ENCODE measurements at places on chromosomes 1 and 21.

- no peak for DNase-seq
These were observed 12.2 kb upstream of the CLSTN1 start for GRCh38 chr1:9835758-9836631.

DNA sequence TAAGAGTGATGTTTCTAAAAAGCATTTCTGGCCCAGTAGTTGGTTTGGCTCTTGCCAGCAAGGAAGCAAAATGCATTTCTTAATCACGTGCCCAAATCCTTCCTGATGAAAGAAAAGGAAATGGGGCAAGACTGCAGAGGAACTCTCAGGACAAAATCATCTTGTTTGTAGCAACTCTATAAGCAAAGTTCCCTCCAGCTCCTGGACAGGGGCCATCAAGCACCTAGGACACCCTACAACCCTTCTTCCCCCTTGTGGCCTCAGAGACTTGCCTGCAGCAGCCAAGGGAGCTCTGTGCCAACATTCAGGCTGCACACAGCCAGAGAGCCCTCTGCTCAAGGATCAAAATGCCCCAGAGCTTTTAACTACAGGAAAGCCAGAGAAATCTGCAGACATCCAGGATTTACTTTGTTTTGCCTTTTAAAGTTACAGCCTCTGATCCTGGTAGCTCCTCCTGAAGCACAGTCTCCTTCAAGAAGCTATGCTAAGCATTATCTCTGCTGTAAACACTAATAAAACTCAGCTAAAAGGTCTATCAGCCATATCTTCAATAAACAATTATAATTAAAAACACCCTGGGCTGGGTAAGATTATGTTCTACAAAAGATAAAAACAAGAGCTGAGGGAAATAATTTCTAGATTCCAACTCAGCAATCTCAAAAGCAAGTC lies 105.0 kb downstream of the KIAA0319L start:
- peak; percentile 87 for DNase-seq

DNA sequence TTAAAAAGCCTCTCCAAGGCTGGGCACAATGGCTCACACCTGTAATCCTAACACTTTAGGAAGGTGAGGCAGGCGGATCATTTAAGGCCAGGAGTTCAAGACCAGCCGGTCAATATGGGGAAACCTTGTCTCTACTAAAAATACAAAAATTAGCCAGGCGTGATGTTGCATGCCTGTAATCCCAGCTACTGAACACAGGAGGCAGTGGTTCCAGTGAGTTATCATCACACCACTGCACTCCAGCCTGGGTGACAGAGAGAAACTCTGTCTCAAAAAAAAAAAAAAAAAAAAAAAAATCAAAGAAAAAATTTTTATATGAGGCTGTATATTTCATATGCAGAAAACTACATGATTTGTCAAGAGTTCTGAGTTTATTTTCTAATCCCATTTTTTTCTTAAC lies 1107.1 kb upstream of the TMPRSS15 start:
- no peak for DNase-seq

GRCh38 chr1:248758352-248758751 lies 2.8 kb upstream of the LYPD8 start:
- no peak for DNase-seq

GRCh38 chr1:207015791-207016190 lies 16.8 kb downstream of the C1orf116 start:
- no peak for DNase-seq

DNA sequence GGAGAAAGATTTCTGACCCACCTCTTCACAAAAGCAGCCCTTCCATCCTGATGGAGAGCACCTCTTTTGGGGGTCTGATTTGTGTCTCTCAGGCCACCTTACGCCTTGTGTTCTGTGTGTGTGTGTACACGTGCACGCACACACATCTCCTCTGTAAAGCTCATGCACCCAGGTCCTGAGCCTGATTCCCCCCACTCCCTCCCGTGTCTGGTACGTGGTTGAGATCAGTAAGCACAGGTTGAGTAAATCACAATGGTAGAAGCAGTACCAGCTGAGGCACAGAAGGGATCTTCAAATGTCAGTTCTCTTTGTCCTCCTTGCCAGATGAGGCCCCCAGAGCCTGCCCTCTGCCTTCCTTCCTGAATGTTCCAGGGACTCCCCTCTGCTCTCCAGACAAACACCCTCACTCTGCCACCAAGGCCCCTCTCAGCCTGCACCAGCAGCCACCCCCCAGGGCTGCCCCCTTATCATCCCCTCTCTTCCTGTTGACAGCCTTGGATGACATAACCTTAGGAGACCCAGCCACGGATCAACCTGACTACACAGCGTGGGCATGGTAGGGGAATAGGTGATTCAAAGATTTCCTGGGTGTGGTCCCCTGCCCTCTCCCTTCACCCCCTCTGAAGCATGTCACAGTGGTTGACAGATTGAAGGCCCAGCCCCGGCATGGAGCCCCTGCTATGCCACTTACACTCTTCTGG lies 112.8 kb downstream of the HIVEP3 start:
- no peak for DNase-seq

DNA sequence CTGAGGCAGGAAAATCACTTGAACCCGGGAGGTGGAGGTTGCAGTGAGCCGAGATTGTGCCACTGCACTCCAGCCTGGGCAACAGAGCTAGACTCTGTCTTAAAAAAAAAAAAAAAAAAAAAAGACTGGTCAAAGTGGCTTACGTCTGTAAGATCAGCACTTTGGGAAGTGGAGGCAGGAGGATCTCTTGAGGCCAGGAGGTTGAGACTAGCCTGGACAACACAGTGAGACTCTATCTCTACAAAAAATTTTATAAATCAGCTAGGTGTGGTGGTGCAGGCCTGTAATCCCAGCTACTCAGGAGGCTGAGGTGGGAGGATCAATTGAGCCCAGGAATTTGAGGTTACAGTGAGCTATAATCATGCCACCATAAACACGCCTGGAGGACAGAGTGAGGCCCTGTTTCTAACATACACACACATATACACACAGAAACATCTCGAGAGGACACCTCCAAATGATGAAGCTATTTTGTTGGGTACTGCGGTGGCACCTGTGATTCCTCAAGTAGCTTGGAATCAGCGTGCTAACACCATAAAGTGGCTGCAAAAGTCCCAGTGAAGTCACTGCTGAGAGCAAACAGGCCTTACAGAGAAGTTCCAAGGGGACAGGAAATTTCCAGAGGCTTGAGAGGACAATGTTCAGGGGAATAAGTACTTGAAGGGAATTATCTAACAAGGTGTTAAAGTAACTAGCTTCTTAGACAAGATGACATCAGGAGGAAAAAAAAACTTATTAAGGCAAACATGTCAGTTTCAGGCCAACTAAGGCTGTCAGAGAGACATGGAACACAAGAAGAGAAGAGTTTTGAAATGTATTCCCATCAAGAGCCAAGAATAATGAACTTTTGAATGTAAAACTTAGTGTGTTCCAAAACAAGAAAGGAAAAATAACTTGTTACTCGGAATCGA lies 1.3 kb downstream of the NADK start:
- no peak for DNase-seq

DNA sequence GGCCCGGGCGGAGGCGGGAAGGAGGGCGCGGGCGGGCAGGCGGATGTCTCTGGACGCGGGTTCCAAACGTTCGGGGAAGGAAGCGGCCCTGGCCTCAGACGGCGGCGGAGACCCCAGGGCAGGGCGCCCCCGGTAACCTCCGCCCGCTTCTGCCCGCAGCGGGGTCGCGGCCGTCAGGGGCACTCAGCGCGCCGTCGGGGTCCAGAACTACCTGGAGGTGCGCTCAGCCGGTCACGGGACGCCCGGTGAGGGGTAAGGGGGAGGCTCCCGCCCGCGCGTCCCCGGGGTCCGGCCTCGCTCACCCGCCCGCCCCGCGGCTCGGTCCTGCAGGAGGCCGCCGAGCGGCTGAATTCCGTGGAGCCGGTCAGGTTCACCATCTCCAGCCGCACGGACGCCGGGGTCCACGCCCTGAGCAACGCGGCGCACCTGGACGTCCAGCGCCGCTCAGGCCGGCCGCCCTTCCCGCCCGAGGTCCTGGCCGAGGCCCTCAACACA lies 406 bp downstream of the PUSL1 start:
- DNase-seq: no peak

Data from HL-60 (cell line).